ENCODE measurements at places on chromosomes 5 and 9. TPM values are rescaled to one million over a fixed set of nuclear protein-coding genes. Genes with fewer than 3 reads are reported as not detected.
A peak's percentile ranks its signal among the peaks of the same experiment; 100 is the strongest.

DNA sequence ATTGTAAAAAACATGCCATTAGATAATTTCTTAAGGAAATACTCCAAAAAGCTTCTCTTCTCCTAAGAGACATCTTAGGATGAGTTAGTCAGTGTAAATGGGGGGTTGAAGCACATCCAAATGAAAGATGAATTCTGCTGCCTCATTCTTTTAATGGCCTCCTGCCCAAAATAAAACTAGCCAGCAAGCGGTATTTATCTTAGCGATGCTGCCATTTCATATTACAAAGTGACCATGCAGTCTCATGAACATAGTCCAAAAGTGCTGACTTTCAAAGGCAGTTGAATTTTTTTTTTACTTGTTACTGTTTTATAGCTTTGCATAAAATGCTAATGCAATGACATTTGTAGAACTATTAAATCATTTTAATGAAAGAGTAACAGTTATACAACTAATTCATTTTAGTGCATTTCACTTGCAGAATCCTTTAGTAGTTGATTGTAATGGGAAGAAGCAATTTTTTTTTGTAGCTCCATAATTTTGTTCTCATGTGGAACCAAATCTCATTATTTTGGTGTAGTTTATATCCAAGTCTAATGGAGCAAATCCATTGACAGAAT is 151.5 kb downstream of the CAVIN4 start:
- no peaks in the 10 kb centered on the region for H3K36me3 ChIP-seq
- DNase-seq, result no peak
- no peaks in the 10 kb centered on the region for H3K4me1 ChIP-seq
- H3K27me3 ChIP-seq, result no peaks in the 10 kb centered on the region

GRCh38 chr5:109223531-109223930 is 186.2 kb downstream of the PJA2 start:
- DNase-seq, result no peak
- no peaks in the 10 kb centered on the region for H3K36me3 ChIP-seq
- no peaks in the 10 kb centered on the region for H3K4me1 ChIP-seq
- no peaks in the 10 kb centered on the region for H3K27me3 ChIP-seq
- H3K4me3 ChIP-seq, result no peak overlapping the region

- H3K27ac ChIP-seq, result no peak overlapping the region
- no peaks in the 10 kb centered on the region for H3K36me3 ChIP-seq
- H3K27me3 ChIP-seq, result no peaks in the 10 kb centered on the region
- no peak for DNase-seq
Measured at GRCh38 chr9:93406371-93406770, 45.1 kb upstream of the FAM120A start.

- H3K27ac ChIP-seq, result no peak overlapping the region
- H3K4me3 ChIP-seq, result no peak overlapping the region
- DNase-seq, result no peak
- no peaks in the 10 kb centered on the region for H3K36me3 ChIP-seq
- H3K27me3 ChIP-seq, result no peaks in the 10 kb centered on the region
Measured at GRCh38 chr9:108205276-108205675, 650.5 kb downstream of the ACTL7B start.

DNA sequence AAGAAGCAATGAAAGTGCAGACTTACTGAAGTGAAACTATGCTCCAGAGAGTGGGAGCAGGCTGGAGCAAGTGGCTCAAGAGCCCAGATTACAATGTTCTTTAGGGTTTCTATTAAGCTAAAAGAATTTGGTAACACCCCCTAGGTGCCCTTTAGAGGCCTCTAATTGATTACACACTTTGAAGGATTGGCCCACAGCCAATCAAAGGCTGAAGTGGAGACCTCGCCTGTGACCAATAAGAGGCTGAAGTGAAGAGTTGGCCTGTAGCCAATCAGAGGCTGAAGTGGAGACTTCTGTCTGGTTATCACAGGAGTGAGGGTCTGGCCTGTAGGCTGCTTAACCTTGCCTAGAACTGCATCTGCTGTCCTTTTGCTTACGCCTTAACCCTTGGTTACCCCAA is 46.7 kb upstream of the SPATA31C2 start:
- peaks cover 8% of the 10 kb centered on the region for H3K27me3 ChIP-seq
- H3K36me3 ChIP-seq, result no peaks in the 10 kb centered on the region
- no peak overlapping the region for H3K27ac ChIP-seq
- H3K4me1 ChIP-seq, result no peaks in the 10 kb centered on the region
- DNase-seq, result no peak

GRCh38 chr9:135533113-135533512 is 11.9 kb downstream of the LCN1 start:
- H3K27me3 ChIP-seq, result peaks cover 36% of the 10 kb centered on the region
- no peaks in the 10 kb centered on the region for H3K4me1 ChIP-seq
- H3K4me3 ChIP-seq, result no peak overlapping the region
- DNase-seq, result no peak
- no peaks in the 10 kb centered on the region for H3K36me3 ChIP-seq

GRCh38 chr9:108473209-108474112 is 382.3 kb downstream of the ACTL7B start:
- H3K36me3 ChIP-seq, result no peaks in the 10 kb centered on the region
- no peaks in the 10 kb centered on the region for H3K27me3 ChIP-seq
- DNase-seq, result peak; percentile 64
- H3K4me3 ChIP-seq, result no peak overlapping the region
- peak overlapping the region; percentile 64 for H3K27ac ChIP-seq

DNA sequence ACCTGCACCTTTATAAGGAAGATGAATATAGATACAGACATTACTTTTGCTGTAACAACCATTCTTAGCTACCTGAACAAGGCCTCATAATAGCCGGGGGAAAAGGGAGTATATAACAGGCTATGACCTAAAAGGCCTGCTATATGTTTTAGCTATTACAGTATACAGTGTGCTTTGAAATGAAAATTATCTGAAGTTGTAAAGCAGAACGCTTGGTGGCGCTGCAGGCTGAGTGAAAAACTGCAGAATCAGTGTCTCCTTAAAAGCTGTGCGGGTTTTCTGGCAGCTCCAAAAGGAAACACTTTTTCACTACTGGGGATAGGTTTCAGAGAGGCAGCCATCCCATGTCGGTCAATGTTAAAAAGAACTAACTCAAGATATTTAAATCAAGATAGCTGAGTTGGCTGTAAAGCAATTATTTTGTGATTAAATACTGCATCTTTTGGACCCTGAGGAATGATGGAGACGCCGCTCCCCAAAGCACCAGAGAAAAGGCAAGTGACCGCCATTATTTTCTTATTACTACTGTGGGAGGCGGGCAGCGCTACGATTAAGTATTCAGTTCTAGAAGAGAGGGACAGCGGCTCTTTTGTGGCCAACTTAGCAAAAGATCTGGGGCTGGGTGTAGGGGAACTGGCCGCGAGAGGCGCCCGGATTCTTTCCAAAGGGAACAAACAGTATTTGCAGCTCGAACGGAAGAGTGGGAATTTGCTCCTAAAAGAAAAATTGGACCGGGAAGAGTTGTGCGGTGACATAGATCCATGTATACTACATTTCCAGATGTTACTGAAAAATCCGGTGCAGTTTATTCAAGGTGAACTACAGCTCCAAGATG is 5.9 kb downstream of the PCDHB6 start:
- no peak overlapping the region for H3K4me3 ChIP-seq
- no peaks in the 10 kb centered on the region for H3K36me3 ChIP-seq
- H3K27me3 ChIP-seq, result no peaks in the 10 kb centered on the region
- no peak for DNase-seq

DNA sequence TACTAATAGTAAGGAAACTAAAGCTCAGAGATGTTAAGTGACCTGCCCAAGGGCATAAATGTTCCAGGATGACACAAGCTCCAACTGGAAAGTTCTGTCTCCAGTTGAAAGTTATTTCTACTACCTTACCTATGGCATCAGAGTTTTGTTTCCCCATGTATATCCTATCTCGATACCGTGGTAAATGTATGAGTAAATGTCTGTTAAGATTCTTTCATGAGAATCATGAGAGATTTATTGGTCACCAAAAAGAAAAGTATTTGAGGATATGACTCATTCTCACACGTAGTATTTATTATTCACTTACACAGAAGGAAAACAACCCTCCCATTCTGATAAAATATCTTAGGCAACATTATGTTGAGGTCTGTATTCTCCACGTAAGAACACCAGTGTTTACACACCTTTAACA is 11.1 kb upstream of the SHOC1 start:
- peak overlapping the region; percentile 70 for H3K27ac ChIP-seq
- H3K36me3 ChIP-seq, result no peaks in the 10 kb centered on the region
- H3K4me1 ChIP-seq, result peaks cover 10% of the 10 kb centered on the region
- no peak overlapping the region for H3K4me3 ChIP-seq
- H3K27me3 ChIP-seq, result no peaks in the 10 kb centered on the region
- DNase-seq, result no peak

GRCh38 chr5:140546851-140547507 is 483 bp upstream of the EIF4EBP3 start:
- peak overlapping the region; percentile 60 for H3K4me3 ChIP-seq
- H3K27me3 ChIP-seq, result no peaks in the 10 kb centered on the region
- DNase-seq, result peak; percentile 66
- H3K36me3 ChIP-seq, result peaks cover 55% of the 10 kb centered on the region
- peaks cover 39% of the 10 kb centered on the region for H3K4me1 ChIP-seq

DNA sequence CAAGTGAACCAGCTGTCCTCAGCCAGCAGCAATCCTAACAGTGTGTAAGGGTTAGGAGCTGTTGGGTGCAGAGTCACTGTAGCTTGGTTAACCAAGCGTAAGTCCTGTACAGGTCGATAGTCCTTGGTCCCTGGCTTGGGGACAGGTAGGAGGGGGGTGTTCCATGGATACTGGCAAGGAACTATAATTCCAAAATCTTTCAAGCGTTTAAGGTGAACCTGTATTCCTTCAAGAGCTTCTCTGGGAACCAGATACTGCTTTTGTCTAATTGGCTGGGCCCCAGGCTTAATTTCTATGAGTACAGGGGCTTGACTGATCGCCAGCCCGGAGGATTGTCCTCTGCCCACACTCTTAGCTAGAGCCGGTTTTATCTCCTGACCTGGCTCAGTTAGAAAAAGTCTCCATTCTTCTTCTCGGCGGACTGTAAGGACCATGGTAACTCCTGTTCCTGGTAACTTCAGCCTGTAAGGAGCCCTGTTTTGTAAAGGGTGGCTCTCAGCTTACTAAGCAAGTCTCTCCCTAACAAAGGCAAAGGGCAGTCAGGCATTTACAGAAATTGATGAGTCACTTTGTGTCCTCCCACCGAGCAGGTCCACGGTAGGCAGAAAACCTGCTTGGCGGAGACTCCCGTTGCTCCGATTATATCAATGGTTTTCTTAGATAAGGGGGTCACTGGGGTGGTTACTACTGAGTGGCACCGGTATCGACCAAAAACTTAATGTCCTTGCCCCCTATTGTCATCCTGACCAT is 6.0 kb upstream of the ZNF354C start:
- DNase-seq, result no peak
- H3K4me3 ChIP-seq, result no peak overlapping the region
- H3K27ac ChIP-seq, result no peak overlapping the region

GRCh38 chr5:58294598-58295305 is 165.1 kb downstream of the PLK2 start:
- H3K27me3 ChIP-seq, result no peaks in the 10 kb centered on the region
- no peak for DNase-seq
- no peaks in the 10 kb centered on the region for H3K36me3 ChIP-seq
- H3K27ac ChIP-seq, result no peak overlapping the region
- H3K4me1 ChIP-seq, result no peaks in the 10 kb centered on the region

DNA sequence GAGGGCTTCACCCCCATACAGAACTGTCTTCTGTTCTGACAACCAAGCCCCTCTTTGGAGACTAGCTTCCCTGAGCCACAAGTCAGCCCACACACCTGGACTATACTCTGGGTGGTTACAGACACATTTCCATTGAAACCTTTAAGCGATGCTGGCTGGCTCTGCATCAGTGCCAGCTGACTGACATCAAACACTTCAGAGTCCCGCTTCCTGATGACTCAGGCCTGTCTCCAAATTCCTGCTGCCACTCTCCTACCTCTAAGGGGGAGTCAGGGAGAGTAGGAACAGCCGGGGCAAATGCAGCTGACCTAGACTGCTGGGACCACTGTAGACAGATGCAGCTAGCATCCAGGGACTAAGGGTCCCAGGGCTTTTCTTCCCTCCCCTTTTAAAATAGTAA is 59.4 kb downstream of the SIL1 start:
- H3K27ac ChIP-seq, result no peak overlapping the region
- no peaks in the 10 kb centered on the region for H3K27me3 ChIP-seq
- H3K4me3 ChIP-seq, result no peak overlapping the region
- no peak for DNase-seq

DNA sequence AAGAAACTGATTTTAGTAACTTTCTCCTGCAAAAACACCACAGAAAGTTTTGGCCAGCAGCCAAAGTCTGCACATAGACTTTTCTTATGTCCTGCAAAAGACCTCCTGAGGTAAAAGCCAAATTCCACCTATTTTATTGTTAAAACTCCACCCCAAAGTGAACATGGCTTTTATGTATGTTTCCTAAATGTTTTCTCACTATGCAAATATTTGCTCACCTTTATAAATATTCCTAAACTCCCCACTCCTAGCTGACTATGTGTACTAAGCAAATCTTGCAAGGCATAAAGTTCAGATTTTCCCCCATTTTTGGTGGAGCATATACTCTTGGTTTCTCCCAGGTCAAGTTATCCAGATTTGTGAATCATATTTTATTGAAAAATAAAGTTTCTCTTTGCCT is 446.2 kb downstream of the DNAH5 start:
- no peak overlapping the region for H3K27ac ChIP-seq
- H3K36me3 ChIP-seq, result no peaks in the 10 kb centered on the region
- no peak overlapping the region for H3K4me3 ChIP-seq
- no peaks in the 10 kb centered on the region for H3K27me3 ChIP-seq

The TMEM252 gene
- not detected for total RNA-seq

The CRB2 gene
- total RNA-seq, result not detected

The FOXD4 gene
- total RNA-seq, result not detected
